ENCODE measurements at places on chromosomes 6 and 20. TPM values are rescaled to one million over a fixed set of nuclear protein-coding genes. Genes with fewer than 3 reads are reported as not detected.

DNA sequence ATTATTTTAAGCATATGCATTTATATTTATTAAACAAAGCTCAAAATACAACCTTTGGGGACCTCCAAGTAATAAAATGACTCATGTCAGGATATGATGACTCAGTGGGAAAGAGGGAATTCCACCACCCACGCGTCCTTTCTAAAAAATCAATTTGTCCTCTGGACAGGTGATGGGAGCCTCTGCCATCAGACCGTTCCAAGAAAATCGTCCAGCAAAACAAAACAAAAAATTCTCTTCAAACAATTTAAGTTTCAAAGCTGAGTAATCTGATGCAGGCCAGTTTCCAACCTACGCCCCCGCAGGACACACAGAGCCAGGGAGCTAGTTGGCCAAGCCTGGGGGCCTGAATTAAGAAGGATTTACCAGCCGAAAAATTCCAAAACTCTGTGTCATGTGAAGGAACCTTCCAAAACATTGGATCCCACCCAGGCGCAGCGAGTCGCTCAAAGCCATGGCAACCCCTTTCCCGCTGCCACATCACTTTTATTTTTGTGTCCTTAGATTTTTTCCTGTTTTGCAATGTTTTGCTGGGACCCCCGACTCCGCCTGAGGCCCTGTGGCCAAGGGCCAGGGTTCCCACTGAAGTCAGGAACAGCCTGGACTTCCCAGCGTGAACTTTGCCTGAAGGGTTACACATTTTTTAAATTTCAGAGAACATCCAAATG, 95.3 kb downstream of the NFATC2 start:
- H3K36me3 ChIP-seq, result no peaks in the 10 kb centered on the region
- no peak overlapping the region for H3K27ac ChIP-seq
- H3K27me3 ChIP-seq, result no peaks in the 10 kb centered on the region
- no peak for DNase-seq
- no peak overlapping the region for H3K4me3 ChIP-seq

GRCh38 chr20:14512839-14513238, 175.4 kb upstream of the FLRT3 start:
- H3K27ac ChIP-seq, result no peak overlapping the region
- H3K4me3 ChIP-seq, result no peak overlapping the region
- no peaks in the 10 kb centered on the region for H3K27me3 ChIP-seq
- DNase-seq, result no peak
- H3K36me3 ChIP-seq, result no peaks in the 10 kb centered on the region

DNA sequence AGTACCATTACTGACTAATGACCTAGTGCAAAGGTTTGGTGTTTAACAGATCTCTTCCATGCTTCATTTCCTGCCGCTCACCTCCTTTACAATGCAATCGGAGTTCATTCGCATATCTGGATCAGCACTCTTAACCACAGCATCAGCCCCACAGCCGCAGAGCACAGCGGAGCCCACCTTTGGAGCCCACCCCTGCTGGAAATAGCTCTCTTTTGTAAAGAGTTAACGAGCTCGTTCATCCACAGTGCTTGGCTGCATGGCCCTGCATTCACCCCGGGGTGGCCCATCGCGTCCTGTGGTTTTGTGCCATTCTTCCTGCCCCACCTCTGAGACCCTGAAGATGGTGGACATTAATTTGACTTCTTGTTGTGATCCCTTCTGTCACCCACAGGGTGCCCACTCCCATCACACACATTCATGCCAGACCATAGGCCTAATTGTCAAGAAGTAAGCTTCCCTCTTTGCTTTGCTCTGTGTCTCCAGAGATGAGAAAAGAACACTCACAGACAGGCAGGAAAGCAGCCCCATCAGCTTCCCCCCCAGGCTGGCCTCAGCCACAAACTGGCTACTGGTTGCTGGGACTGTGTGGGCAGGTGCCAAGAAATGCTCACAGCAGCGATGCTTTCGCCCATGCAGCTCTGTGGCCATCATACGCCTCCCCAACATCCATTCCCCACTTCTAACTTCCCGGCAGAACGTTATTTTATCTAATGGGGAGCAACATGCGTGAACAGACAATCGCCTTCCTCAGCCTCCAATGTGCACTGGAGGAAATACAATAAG, 167.0 kb downstream of the LRFN2 start:
- no peaks in the 10 kb centered on the region for H3K36me3 ChIP-seq
- H3K27me3 ChIP-seq, result no peaks in the 10 kb centered on the region
- no peak overlapping the region for H3K27ac ChIP-seq
- peak; percentile 53 for DNase-seq
- no peak overlapping the region for H3K4me3 ChIP-seq

GRCh38 chr6:84278321-84278998, 51.0 kb upstream of the CEP162 start:
- H3K27me3 ChIP-seq, result no peaks in the 10 kb centered on the region
- DNase-seq, result no peak
- H3K4me1 ChIP-seq, result no peaks in the 10 kb centered on the region

DNA sequence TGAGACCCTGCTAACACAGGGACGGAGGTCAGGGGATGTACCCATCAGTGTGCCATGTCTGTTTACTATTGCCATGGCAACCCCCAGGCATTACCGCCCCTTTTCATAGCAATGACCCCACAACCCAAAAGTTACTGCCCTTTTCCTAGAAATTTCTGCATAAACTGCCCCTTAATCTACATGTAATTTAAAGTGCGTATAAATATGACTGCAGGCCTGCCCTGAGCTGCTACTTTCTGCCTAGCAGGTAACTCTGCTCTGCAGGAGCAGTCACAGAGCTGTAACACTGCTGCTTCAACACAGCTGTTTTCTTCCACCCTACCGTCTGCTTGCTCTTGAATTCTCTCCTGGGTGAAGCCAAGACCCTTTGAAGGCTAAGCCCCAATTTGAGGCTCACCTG, 57.1 kb upstream of the RPS6KA2 start:
- no peak overlapping the region for H3K4me3 ChIP-seq
- no peaks in the 10 kb centered on the region for H3K27me3 ChIP-seq
- H3K4me1 ChIP-seq, result peaks cover 2% of the 10 kb centered on the region
- DNase-seq, result peak; percentile 24
- no peaks in the 10 kb centered on the region for H3K36me3 ChIP-seq

GRCh38 chr6:161151660-161152526, 122.0 kb downstream of the AGPAT4 start:
- no peak overlapping the region for H3K4me3 ChIP-seq
- peaks cover 5% of the 10 kb centered on the region for H3K4me1 ChIP-seq
- H3K27ac ChIP-seq, result no peak overlapping the region
- no peak for DNase-seq

DNA sequence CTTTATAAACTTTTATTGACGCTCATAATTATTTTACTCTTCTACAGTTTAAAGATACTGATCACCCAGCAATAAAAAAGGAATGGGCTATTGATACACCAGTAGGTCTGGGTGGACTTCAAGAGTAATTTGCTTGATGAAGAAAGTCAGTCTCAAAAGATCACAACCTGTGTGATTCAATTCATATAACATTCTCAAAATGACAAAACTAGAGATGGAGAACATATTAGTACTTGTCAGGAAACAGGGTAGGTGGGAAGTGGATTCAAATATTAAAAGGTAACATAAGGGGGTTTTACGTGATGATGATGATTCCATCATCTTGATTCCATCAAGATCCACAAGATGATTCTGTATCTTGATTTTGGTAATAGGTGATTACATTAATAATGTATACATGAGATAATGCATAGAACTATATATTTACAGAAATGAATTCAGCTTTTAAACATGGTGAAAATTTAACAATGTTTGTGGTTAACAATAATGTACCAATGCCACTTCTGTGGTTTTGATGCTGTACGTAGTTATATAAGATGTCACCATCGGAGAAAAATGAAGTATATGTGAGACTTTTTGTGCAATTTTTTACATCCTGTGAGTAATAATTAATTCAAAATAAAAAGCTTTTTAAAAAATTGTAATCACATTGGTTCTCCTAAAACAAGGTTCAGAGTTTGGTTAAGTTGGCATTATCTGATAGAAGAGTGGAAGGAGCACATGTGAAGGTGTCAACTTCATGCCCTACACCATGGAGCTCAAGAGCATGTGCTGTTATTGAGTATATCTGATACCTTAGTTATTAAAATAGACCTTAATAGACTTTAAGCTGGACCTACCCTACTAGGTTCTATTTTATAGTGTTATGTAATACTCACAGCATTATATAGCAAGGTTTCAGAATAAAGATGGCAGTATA, 66.3 kb upstream of the DYNLRB1 start:
- H3K4me1 ChIP-seq, result no peaks in the 10 kb centered on the region
- no peak for DNase-seq
- H3K27ac ChIP-seq, result no peak overlapping the region
- peaks cover 87% of the 10 kb centered on the region for H3K36me3 ChIP-seq
- H3K4me3 ChIP-seq, result no peak overlapping the region
- H3K27me3 ChIP-seq, result no peaks in the 10 kb centered on the region

GRCh38 chr6:157669323-157669722, 153.7 kb upstream of the SNX9 start:
- no peak overlapping the region for H3K4me3 ChIP-seq
- peaks cover 7% of the 10 kb centered on the region for H3K4me1 ChIP-seq
- no peaks in the 10 kb centered on the region for H3K36me3 ChIP-seq
- no peak for DNase-seq
- H3K27ac ChIP-seq, result peak overlapping the region; percentile 9

GRCh38 chr6:133644548-133644891, 244.4 kb upstream of the TCF21 start:
- DNase-seq, result no peak
- H3K36me3 ChIP-seq, result no peaks in the 10 kb centered on the region

DNA sequence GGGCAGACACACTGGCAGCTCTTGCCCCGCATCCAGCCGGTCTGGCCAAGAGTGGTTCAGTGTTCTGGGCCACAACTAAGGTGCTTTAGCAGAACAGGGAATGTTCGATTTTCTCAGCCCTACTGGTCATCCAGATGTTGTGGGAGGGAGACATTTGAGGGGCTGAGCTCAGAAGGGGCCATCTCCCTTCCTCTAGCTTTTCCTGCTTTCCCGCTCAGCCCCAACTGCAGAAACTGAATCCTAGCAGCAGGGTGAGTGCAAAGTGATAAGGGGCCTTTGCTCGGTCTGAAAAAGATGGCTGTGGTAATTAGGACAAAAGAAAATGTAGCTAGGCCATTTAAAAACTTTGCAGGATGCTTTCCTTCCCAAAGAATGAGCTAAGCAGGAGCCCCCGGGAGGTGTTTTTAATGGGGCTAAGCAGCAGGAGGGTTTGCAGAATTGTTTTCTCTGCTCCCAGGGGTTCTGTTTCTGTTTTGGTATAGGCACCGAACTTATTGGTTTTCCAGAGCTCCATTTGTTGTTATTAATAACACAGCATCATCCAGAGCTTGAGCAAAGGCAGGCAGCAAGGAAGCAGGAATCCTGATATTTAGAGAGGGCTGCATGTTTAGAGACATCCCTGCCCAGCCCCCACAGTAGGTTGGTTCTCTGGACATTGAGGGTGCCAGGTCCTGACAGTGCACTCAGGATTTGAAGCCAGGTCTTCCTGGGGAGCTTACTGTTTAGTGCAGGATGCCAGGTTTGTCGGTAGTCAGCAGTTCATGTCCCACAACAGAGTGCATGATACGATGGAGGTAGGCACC, 210.9 kb downstream of the SLC24A3 start:
- no peaks in the 10 kb centered on the region for H3K36me3 ChIP-seq
- peak; percentile 73 for DNase-seq
- H3K27me3 ChIP-seq, result no peaks in the 10 kb centered on the region
- H3K4me3 ChIP-seq, result peak overlapping the region; percentile 20
- H3K4me1 ChIP-seq, result peaks cover 23% of the 10 kb centered on the region

SIRPG gene
- total RNA-seq, result not detected

SLC32A1 gene
- total RNA-seq, result not detected

C20orf141 gene
- total RNA-seq, result not detected

BMP2 gene
- 132 TPM for total RNA-seq

DOK5 gene
- total RNA-seq, result 3.1 TPM

PERP gene
- 120 TPM for total RNA-seq

SLC22A1 gene
- total RNA-seq, result 1.1 TPM

SLC17A2 gene
- total RNA-seq, result not detected

All from endodermal cell (in vitro differentiated cells).